ENCODE measurements at places on chromosomes 12 and 14.

- DNase-seq, result no peak
Measured at GRCh38 chr12:132484183-132484890, 5.6 kb upstream of the FBRSL1 start.

DNA sequence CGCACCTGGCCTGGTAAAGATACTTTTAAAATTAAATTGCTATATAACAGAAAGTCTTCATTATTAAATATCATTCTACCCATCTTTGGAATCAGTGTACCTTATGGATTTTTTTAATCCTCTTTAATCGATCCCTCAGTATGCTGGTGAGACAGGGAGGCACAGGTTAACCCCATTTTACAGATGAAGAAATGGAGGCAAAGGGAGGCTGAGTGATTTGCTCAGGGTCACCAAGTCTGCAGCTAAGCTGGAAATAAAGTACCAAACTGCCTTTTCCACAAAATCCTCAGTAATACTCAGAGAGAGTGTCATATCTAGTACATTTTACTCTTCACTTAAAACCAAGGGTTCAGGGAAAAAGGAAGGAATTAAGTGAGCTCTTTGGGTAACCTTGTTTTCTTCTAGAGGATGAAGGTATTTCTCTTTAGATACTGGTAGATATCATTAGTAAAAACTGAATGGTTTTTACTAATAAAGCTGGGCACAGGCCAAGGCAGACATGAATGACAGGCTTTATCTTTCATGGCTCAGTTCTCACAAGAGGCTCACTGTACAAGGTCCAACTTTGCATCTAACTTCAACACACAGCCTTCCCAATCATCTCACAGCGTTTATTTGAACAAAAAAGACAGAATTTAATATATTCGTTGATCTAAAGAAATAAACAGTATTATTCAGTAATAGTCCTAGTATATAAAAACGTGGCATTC, 35.3 kb upstream of the TTC7B start:
- DNase-seq, result no peak

DNA sequence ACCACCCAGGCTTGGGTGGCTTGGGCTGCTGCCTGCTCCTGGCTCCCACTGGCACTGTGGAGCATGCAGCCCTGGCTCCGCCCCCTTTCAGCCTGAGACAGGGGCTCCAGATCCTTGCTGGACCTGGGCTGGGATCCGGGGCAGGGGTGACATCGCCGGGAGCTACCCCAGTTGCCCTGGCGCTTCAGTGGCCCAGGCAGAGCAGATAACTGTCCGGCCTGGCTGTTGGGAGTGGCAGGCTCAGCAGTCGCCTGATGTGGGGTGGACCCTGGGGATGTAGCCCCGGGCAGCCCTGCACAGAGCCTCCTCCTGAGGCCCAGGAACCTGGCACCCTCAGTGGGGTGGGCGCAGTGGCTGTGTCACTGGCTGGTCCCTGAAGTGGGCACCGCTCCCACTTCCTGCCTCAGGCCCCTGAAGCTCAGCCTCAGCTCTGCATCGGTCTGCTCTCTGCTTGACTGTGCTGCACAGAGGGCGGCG, 57.9 kb downstream of the FUT8 start:
- no peak for DNase-seq

DNA sequence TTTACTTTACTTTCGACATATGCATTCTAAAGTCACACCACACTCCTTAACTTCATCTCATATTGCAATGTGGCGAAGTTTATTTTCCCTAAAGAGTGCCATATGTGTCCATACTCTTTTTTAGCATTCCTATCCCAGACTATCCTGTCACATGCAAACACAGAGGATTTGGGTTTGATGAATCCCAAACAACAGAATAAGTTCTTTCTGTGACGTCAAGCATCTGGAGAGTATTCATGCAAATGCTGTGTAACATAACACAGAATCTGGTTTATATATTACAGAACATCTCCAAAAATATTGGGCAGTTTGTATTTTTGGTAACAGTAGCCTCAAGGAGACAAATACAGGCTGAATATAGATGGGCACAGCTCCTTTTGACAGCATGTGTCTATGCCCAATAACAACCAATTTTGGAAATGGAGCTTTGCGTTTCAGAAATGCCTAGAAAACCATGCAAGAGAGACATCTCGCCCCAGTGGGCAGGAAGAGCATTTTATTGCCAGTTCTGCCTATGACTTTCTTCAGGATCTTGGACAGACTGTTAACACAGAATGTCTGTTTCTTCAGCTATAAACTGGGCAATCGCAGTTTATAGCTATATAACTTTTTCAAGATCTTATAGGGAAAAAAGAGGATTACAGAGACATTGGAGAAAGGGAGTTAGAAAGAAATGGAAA, 190.8 kb downstream of the ADAMTS20 start:
- DNase-seq, result no peak

GRCh38 chr12:513446-513845, 53.7 kb downstream of the B4GALNT3 start:
- peak; percentile 89 for DNase-seq

GRCh38 chr12:31853977-31854376, 105.2 kb upstream of the RESF1 start:
- peak; percentile 29 for DNase-seq

GRCh38 chr12:53975479-53976152, 862 bp upstream of the HOTAIR start:
- DNase-seq, result no peak

GRCh38 chr12:21852251-21852650, 77.7 kb upstream of the KCNJ8 start:
- no peak for DNase-seq

GRCh38 chr14:100407376-100408102, 84.4 kb downstream of the SLC25A47 start:
- no peak for DNase-seq

- DNase-seq, result peak; percentile 28
Measured at GRCh38 chr12:29286081-29286790, 94.7 kb downstream of the ERGIC2 start.

- DNase-seq, result no peak
Measured at GRCh38 chr12:32671930-32672780, 6.9 kb upstream of the DNM1L start.

- DNase-seq, result no peak
Measured at GRCh38 chr12:120072472-120073249, 43.9 kb downstream of the RAB35 start.

- peak; percentile 2 for DNase-seq
Measured at GRCh38 chr12:90128526-90128925, 419.9 kb upstream of the ATP2B1 start.

DNA sequence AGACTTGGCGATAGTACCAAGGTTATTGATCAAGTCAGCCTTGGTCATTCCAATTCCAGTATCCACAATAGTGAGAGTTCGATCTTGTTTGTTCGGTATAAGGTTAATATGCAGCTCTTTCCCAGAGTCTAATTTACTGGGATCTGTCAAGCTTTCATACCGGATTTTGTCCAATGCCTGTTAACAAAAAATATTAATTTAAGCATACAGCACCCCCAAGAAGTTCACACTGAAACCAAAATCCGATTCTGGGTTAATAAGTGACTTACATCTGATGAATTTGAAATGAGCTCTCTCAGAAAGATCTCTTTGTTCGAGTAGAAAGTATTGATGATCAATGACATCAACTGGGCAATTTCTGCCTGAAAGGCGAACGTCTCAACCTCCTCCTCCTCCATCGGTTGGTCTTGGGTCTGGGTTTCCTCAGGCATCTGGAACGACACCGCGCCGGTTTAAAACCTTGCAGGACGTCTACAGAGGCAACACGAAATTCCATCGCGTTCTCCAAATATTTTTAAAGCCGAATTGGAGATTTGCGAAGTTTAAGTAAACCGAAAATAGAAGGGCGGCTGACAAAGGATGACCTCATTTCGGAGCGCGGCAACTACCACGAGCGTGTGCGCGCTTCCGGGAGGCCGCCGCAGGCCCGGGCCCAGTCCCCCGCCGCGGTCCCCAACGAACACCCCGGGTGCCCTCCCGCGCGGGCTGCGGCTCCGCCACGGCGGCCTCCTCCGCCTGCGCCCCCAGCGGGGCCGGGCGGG, 716 bp downstream of the HSP90AA1 start:
- peak; percentile 77 for DNase-seq

GRCh38 chr14:39680777-39681176, 248.5 kb upstream of the FBXO33 start:
- no peak for DNase-seq

GRCh38 chr12:100399095-100399494, 42.2 kb downstream of the SLC17A8 start:
- DNase-seq, result no peak

DNA sequence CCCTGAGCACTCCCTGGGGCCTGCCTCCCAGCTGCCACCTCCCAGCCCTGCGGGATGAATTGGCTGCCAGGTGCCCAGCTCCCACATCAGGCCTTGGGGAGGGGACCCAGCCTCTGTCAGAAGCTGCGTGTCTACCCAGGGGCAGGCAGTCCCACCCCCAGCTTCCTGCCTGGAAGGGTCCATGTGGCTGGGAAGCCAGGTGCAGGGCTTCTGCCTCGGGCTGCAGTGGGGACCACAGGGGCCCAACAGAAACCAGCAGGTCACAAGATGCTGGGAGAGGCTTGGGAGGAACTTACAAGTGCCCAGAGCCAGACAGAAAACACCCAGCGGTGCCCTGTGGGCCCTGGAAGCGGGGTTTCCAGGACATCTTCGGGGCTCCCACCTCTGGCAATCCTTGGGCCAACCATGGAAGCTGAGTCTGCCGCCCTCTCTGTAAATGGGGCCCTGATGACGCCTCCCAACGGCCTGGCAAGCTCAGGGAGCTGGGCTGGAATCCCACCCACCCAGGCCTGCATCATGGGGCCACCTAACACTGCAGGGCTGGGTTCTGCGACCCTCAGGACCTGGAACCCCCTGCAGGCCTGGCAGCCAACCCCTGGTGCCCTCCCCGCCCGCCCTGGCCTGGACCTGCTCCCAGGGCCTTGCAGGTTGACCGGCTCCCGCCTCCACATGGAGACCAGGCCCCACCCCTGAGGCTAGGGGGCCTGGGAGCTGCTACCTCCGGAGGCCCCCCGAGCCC, 36.6 kb downstream of the CCNK start:
- DNase-seq, result no peak

- no peak for DNase-seq
Measured at GRCh38 chr12:71999795-72000194, 61.1 kb downstream of the TPH2 start.

GRCh38 chr14:73424453-73424852, 33.9 kb downstream of the NUMB start:
- DNase-seq, result no peak

GRCh38 chr12:16076970-16077522, 165.9 kb downstream of the DERA start:
- no peak for DNase-seq

DNA sequence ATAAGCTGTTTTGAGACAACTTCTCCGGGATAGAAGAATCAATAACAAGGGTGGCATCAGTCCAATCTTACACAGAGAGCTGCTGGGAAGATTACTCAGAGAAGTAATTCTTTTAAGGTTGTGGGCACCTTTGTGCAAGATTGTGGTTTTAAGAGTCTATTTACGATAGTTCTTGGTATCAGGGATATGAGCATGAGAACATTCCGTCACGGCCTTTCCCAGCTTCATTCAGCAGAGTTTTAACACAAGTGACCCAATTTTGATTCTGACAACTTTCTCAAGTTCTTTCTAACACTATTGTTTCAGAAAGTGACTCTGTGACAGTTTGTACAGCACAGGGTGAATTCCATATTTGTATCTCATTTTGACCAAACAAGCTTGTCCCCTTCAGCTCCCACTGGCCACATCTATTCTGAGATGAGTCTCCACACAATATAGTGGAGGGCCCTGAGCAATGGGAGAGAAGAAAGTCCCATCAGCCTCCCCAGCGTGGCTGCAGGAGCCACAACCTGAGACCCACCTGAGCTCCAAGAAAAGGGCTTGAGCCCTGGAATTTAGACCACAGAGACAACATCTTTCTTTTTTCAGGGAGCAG, 869.2 kb downstream of the TMEM121 start:
- DNase-seq, result no peak

All from trophoblast cell (in vitro differentiated cells and primary cell).